Activated effector memory CD4-positive, alpha-beta T cell treated with anti-CD3 and anti-CD28 coated beads, Interleukin-2, amount 50 U/mL, for 16 hours (primary cell): ENCODE measurements at places on chromosomes 2 and 18.

DNA sequence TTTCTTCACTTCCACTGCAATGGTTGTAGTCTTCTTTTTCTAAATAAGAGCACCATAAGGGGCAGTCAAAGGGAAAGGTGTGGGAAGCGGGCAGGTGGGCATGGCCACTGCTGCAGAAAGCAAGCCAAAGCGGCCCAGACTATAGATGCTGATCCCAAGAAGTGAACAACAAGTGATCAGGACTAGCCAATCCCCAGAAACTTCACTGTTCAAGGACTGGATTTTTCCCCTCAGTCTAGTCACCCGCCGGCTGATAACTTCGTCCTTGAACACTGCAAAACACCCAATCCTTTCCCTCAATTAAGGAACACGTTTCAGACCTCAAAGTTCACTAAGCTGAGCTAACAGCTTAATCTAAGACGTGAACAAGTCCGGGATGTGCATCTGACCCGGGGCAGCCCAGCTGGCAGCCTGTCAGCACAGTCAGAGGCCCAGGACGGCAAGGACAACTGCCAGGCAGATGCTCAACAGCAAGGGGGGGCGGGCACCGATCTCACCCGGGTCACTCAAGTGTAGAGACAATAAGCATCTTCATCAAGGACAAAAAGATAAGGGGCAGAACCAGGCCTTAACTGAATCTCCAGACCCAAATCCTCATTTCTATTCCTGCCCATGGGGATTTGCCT, 59.8 kb downstream of the HDLBP start:
- DNase-seq = no peak

DNA sequence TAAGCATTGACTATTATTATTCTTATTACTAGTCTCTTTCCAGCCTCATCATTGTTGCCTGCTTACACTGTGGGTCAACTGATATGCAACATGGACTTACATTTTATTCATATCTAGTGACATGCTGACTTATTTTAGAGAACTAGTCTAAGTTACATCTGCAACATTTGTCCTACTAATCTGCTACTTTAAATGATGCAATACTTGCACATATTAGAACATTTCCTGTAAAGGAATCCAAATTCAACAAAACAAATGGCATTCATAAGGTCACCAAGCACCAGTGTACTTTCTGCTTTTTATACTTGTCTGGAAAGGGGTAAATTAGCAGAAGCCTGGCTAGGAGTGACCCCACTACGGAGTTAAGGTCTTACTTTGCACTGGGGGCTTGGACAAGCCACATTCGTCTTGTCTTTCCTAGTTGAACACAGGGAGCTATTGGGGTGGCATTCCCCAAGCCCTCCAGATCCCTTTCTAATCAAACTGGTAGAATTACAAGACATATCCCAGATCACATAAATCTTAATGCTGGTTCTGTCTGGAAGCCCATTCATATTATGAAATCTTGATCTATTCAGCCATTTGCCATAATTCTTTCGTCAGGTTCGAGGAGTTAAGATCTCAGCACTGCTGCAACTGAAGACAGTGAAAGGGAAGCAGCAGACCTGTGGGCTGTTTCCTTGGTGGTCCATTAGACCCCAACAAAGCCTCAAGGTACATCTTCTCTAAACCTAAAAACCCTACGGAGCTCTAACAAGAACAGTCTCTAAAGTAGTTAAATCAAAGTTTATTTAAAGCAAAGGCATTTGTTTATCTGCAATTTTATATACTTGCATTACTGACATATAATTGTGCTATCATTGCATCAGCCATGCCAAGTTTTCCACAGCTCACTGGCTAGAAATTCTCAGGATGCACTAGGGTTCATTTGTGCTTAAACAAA, 49.9 kb upstream of the RTN4 start:
- DNase-seq = no peak

DNA sequence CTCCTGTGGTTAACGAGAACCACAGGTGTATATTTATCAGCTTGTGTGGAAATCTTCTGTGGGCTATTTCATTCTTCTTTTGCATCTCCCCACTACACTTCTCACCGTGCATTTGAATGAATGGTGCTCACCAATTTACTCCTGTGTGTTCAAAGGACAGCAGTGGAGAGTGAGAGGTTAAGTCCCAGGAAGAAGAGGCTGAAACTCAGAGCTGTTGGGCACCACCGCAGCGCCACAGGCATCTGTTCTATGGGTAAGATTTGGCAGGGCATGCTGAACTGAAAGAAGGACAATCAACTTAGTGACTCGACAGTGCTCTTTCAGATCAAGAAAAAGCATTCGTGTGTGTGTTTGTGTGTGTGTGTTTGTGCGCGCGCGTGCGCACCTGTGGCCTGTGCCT, 297.9 kb upstream of the SIX2 start:
- DNase-seq = no peak

DNA sequence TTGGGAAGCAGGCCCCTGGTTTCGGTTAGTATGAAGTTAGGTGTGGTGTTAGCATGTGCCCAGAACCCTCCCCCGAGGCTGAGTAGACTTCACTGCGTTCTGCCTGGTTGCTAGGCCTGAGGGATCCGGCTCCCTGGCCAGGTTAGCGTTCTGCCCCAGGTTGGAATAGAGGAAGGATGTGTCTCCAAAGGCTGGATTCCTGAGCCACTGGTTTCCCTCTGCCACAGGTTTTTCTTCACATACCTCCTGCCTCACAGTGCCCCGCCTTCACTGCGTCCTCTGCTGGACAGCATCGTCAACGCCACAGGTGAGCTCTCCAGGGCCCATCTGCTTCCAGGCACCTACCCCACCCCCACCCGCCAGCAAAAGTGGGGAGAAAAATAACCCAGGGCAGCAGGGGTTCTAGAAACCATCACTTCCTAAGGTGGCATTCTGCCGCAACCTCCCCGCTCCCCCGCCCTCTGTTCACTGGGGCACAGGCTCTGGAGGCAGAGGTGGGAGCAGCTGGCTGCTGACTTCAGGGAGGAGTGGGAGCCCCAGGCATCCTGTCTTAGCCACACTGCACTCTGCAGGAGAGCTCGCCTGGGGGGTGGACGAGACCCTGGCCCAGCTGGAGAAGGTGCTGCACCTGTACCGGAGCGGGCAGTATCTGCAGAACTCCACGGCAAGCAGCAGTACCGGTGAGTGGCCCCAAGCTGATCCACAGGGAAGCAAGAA, 7.1 kb downstream of the PKDCC start:
- DNase-seq = no peak

- DNase-seq = no peak
Observed at GRCh38 chr18:76687304-76687962, 134.9 kb upstream of the ZNF236 start.

- no peak for DNase-seq
Observed at GRCh38 chr18:22026362-22026761, 143.0 kb upstream of the GATA6 start.

GRCh38 chr2:158575051-158575635, 118.4 kb downstream of the PKP4 start:
- DNase-seq = no peak

GRCh38 chr2:119441376-119442225, 9.9 kb downstream of the TMEM37 start:
- DNase-seq = peak; percentile 58

GRCh38 chr2:46376586-46376985, 79.4 kb downstream of the EPAS1 start:
- DNase-seq = no peak

DNA sequence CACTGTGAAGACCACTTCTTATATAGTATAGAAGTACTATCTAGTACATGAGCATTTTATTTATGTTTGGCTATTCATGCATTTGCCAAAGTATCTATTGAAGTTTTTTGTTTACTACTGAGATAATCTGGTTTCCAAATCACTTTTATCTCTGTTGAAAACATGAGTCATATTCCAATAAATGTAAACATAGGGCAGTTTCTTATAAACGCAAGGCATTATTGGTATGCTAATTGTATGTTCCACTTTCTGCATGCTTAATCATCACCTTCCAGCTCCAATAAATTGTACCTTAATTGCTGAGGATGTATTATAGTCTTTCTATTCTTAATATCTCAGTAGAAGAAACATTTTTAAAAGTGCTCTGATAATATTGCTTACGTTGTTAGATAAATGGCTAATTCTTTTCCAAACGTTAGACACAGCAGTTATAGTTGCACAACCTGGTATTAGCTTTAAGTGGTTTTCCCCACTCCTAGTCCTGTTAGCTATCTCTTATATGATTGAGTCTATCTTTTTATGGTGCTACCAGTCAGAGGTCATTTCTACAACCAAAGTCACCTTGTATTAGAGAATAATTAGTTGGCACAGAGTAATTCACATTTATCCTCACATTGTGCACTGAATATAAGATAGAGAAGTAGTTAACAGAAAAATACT, 17.2 kb downstream of the ITGA4 start:
- DNase-seq = no peak

GRCh38 chr18:69387186-69387585, 13.5 kb upstream of the DOK6 start:
- no peak for DNase-seq

DNA sequence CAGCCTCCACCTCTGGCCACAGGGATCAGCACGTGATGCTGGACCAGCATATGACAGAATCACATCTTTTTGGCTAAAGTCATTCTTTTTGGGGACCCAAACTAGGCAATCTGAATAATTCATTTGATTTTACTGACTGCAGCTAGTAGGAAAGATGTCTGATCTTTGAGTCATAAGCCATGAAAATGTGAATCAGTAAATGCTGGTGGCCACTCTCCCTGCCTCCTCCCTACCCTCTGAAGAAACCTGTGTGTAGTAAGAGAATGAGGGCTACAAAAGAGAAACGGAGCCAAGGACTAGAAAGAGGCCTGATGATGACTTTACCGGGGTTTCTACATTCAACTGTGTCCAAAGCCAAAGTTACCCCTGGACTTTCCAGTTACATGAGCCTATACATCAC, 10.1 kb upstream of the LRPPRC start:
- DNase-seq = no peak

DNA sequence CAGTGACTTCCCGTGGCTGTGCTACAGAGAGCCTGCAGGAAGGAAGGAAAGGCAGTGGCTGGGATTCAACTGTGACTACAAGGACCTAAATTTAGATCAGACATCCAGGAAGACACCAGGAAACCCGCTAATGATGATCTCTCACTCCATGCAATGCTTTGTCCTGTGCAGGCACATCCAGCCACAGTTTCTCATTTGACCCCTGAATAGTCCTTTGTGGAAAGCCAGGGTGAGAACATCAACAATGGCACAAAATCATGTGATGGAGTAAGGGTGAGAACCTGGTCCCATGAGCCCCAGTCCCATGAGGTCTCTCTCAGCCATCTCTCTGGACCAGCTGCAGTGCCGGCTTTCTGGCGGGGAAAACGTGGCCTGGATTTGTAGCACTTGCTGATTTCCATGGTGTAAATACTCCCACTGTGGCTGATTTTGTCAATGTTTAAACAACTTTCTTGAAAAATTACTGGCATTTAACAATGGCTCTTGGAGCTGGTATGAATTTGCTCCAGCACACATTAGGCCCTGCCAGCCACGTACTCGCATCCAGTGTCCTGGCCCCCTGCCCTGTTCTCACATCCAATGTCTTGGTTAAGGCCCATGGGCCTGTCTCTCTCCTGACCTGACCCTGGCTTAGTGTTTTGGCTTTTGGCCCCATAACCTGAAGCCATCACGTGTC, 159.0 kb upstream of the HAAO start:
- no peak for DNase-seq

GRCh38 chr2:150789376-150789905, 302.0 kb upstream of the RND3 start:
- no peak for DNase-seq

- no peak for DNase-seq
Observed at GRCh38 chr2:70630761-70631160, 77.1 kb upstream of the TGFA start.

GRCh38 chr2:128016620-128017019, 11.2 kb downstream of the SAP130 start:
- no peak for DNase-seq

DNA sequence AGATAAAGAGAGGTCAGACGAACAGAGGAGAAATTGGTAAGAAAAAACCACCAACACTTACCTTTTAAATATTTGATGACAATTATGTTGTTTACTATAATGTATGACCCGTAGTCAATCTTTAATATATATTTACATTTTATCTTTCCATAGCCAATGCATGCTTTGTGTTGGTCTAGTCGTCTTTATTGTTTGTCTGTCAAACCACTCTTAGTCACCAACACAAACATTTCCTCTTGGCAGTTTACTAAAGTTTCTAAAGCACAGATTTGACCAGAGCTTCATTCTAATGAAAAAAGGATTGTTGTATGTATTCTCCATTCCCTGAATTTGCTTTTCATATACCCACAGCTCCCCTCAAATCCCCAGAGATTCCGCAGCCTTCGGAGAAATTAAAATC, 784.7 kb upstream of the PIK3C3 start:
- no peak for DNase-seq

DNA sequence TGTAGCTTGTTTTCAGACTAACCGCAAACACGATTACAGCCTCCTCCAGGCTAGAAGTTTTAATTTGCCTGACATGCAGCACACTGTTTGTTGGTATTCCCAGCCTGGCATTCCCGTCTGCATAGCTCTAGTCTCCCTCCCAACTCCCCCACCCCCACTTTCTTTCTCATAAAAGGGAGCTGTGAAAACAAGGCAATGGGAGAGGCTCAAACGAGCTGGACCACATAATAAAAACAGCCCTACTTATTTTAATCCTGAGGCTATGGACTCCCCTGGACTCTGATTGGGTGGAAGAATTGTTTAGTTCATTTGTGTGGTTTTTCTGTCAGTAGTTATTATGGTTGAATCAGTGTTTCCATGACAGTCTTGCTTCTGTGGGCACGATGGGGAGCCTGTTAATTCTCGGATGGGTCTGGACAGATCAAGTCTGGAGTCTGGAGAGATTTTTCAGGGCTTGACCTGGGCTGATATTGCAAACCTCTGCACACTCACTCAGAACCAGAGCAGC, 1.2 kb downstream of the STON1 start:
- no peak for DNase-seq

GRCh38 chr2:149800624-149801542, 213.3 kb upstream of the MMADHC start:
- DNase-seq = no peak

DNA sequence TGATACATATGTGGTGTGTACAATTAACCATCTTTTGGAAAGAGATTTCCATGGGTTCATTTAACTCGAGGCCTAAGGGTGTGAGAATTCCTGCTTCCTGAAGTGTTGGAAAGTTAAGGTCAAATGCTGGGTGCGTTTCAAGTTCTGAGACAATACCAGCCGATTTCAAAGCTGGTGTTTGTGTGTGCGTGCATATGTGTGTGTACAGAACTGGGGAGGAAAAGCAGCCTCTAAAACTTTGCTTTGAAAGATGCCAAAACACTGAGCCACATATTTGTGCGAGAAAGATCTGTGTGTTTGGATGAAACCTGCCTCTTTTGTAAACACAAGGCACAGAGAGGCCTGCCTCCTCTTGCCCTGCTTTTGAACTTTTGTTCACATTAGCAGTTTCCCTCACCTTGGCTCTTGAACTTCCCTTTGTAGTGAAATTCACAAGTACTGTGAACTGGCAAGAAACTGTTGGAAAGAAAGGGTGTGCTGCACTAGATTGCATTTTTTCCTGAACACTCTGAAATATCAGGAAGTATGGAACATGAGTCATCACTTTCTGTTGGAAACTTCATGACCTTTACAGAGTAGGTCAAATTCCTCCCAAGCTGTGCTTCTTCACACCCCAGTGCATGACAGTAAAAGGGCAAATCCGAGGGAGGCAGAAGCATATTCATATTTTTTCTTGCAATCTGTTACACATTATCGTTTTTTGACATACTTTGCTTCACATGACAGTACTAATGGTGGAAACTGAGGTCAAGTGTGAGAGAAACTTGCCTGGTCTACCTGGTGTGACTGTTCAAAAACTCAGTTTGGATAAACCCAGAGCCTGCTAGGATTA, 20.0 kb upstream of the CAVIN2 start:
- no peak for DNase-seq

GRCh38 chr18:62412231-62412979, 87.3 kb downstream of the TNFRSF11A start:
- no peak for DNase-seq
